ENCODE measurements at places on chromosomes 2 and 18. TPM values are rescaled to one million over a fixed set of nuclear protein-coding genes. Genes with fewer than 3 reads are reported as not detected.

The CEP192 gene
- 40.3 TPM for total RNA-seq

The INHBB gene
- total RNA-seq = not detected

The PTPRN gene
- total RNA-seq = 4.2 TPM

The MPV17 gene
- total RNA-seq = 78.0 TPM

The AMER3 gene
- total RNA-seq = not detected

The CNDP2 gene
- total RNA-seq = 69.7 TPM

The DYNAP gene
- total RNA-seq = not detected

The C2orf80 gene
- not detected for total RNA-seq

The GPR35 gene
- total RNA-seq = 0.74 TPM

The GNAL gene
- 26.8 TPM for total RNA-seq

The GALNT14 gene
- total RNA-seq = 6.0 TPM

All from neural progenitor cell (in vitro differentiated cells).